ENCODE measurements at places on chromosomes 4 and X.

DNA sequence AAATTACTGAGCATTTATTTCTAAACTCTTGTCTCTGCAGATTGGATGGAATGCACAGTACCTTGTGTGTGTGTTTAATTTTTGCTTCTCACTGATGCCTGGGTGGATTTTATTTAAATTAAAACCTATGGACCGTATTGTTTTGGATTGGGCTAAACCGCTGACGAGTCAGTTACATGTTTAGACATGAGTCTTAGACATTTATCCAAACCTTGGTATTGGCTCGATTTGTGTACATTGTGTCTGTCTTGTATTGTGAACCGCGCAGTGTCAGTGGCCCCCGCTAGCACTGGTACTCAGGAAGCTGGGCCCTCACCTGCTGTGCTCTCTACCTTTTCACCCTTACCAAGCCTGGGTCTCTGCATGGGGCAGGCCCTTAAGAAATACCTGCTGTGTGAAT is 40.8 kb upstream of the TADA2B start:
- DNase-seq, result no peak

- DNase-seq, result no peak
Observed at GRCh38 chrX:111264385-111264784, 5.9 kb downstream of the CAPN6 start.

DNA sequence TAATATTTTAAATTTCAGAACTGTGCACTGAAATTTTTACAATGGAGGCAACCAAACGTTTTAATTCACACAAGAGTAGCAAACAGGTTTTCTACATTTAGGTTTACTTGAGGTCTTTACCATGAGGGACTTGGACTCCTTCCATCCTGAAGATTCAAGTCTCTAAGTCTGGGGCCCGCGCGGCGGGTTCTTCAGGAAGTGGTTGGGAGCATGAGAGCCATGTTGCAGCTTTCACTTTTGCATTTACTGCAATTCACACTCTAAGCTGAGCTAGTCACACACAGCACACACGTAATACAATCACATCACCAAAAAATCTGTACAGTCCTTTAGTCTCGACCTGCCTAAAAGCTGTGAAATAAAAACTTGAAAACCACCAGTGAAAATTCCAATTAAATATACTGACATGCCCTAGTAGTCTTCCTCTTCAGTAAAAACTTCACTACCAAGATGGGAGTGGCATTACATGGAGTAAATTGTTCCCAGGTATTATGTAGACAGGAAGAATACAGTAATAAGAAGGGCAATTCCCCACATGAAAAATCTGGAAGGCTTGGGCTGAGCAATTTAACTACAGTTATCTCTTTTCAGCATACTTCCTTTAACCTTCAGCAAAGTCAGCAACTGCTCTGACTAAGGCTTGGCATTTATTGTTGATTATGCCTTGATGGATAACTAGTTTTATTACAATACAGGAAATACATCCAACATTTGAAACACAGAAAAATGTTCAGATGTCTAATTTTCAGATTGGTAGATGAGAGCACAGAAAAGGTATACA is 571.1 kb upstream of the DIPK2B start:
- DNase-seq, result peak; percentile 36

DNA sequence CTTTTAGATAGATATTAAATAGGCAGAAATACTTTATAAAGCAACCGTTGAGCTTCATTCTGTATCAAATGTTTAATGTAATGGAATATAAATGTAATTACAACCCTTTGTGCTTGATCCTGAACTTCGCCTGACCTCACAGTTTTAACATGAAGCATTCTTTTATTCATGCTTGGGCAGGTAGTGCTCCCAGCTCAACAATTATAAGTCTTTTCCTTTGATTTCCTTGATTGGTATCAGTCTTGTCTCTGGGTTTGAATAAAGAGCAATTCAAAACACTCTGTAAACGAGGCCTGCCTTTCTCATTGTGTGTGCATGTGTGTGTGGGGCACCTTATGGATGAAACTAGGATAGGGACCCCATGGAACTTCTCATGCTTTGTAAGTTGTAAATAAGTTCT is 6.8 kb downstream of the METAP1 start:
- no peak for DNase-seq

DNA sequence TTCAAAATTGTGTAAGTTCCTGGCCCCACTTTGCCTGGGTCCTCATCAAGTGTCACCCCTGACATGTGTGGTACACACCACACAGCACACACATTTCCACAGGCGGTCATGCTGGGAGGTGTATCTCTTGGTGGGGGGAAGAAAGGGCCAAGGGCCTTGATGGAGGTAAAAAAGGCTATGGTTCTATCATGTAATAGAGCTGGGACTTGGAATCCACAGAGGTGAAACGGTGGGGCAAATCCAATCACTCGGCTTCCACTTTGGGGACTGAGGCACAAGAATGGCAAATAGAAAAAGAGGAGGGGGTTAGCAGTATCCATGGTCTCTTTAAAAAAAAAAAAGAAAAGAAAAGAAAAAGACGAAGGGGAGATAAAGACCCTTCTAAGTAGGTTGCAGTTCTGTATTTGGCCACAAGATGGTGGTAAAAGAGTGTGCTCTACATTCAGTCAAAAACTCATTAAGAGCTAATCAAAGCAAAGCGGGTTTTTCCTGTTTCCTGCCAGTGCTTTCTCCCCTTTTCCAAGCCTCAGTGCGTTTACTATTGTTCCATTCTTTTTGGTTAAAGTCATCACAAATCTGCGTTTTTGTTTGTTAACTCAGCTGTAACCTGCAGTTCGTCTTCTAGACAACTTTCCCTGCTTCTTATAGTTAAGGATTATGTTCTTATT is 37.0 kb upstream of the ATP6AP2 start:
- DNase-seq, result no peak

DNA sequence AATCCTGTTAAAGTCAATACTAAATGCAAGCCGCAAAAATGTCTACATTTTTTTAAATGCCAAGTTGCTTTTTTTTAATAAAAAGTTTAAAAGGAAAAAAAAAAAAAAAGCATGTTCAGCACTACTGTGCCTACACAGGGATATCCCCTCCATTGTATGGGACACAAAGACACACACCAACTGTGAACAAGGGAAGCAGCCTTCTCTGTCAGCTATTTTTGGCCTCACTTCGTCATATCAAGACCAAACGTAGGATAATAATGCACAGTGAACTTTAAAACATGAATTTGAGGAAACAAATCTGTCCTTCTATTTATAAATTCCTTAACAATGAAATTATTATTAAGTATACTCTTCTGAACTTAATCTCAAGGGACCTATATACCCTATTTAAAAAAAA is 4.4 kb downstream of the FBXW7 start:
- DNase-seq, result no peak

DNA sequence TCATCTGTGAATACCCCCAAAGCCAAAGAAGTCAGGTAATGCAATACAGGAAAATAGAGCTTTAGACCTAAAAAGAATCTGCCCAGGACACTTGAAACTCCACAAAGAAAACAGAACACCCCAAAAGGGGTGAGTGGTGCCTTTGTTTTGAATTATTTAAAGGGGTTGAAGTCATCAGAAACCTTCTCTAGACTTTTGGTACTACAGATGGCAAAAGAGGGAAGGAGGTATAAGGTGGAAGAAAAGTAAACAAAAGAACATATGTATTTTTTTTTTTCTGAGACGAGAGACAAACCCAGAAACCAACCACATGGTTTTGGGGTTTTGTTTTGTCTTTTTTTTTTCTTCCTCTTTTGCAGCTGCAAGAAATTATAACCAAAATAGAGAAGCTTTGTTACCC is 1477.8 kb downstream of the C4orf33 start:
- DNase-seq, result no peak

GRCh38 chr4:57710053-57710452 is 599.9 kb upstream of the IGFBP7 start:
- no peak for DNase-seq

DNA sequence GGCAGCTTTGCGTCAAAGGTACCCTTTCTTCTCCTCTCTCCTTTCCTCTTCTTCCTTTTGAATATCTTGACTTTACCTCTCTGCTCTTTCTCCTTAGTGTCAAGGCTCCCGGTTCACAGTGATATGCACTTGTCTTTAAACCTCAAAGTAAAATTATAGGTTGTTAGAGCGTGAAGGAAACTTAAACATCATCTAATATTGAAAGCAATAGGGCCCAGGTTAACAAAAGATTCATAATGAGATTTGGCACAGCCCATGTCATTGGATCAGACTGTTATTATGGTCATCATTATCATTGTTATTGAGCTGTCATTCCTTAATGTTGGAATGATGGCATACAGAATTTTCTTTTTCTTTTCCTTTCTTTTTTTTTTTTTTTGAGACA is 32.5 kb downstream of the FTHL17 start:
- DNase-seq, result no peak

DNA sequence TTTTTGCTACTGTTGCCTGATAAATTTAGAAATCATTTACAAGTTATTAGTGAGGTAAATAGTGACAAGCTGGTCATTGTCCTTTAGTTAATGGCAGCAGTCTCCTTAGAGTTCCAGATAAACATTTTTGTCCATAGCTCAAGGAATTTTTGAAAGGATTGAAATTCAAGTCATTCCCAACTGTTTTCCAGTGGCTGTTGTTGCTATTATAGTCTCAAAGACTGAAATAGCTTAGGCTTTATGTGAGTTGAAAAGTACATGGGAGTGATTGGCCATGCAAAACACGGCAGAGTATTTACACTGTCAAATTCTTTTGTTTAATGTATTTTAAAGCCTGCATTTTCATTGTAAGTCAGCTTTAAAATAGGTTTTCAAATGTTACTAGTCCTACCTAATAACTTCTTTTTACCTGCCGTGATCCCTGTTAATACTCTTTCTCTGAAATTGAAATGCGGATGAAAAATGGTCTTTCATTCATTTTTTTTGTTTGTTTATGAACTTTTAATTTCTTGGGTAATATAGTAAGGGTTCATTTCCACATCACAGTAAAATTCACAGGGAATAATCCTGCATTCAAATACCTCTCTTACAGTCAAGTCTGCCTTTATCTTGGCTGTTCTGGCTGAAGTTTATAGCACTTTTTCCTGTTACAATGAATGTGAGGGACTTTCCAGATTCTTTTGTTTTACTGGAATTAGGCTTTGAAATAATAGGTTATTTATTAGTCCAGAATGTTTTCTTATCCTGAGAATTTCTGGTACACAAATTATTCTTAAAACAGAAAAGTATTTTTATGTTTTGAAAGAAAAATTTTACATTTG is 85.1 kb downstream of the PDLIM5 start:
- no peak for DNase-seq

DNA sequence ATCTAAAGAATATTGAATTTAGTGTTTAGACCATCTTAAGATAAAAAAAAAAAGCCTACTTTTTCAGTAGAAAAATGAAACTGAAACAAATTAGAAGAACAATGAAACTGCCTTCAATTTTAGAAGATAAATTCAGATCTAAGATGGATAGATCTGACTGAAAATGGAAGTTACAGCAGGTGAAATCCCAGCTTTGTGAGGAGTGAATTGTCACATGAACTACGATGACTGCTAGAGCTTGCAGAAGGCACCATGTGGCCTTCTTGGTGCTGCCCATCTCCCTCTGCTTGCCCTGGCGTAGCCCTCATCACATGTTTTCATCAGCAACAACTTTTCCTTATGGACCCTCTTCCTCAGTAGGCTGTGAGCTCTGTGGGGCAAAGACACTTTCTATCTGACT is 51.4 kb upstream of the EMCN start:
- no peak for DNase-seq
